ENCODE measurements at places on chromosomes 4 and X.

GRCh38 chr4:3411676-3412075 lies 30.1 kb upstream of the HGFAC start:
- DNase-seq = no peak

DNA sequence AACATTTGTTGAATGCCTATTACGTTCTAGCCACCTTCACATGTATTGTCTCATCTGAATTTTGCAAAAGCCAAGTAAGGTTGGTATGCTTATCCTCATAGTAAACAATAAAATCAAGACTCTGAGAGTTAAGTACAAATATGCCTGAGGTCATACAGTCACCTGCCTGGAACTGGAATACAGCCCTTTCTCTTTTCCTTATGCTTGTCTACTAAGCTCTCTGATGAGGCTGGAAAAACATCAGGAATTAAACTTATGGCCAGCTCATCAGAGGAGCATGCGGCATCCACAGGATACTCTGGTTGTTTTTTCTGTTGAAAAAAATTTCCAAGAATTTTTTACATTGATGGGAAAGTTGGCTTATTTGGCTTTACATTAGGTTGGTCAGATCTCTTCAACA lies 35.5 kb downstream of the NCAPG start:
- no peak for DNase-seq

GRCh38 chrX:112844250-112844649 lies 3.6 kb upstream of the AMOT start:
- DNase-seq = no peak

- no peak for DNase-seq
Observed at GRCh38 chr4:37999000-37999716, 39.0 kb downstream of the PTTG2 start.

- DNase-seq = no peak
Observed at GRCh38 chr4:55666535-55666934, 30.4 kb upstream of the NMU start.

DNA sequence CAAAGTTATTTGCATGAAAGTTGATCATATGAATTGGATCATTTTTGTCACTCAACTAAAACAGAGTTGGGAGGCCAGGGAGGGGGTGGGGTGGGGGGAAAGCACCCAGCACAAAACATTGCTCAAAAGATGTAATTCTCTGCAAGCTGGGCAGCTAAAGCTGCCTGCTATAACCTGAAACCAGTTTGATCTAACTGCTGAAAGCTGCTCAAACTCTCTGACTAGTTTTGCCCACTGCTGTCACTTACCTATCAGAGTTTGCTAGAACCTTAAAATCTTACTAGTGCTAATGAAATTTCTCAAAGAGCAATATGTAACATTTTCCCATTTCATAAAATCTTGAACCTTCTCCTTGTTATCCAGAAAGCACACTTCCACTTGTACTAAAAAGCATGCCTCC lies 10.4 kb downstream of the CXCL8 start:
- no peak for DNase-seq

DNA sequence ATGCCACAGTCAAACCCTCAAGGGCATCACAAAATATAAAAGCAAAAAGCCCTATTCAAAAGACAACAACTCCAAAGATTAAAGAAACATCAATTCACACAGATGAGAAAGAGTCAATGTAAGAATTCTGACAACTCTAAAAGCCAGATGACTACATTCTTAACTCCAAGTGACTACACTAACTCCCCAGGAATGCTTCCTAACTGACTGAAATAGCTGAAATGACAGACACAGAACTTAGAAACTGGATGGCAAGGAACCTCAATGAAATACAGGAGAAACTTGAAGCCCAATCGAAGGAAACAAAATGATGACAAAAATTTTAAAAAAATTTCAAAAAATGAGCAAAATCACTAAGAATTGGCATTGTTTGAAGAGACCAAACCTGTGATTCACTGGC lies 1047.6 kb upstream of the PCDH10 start:
- no peak for DNase-seq

DNA sequence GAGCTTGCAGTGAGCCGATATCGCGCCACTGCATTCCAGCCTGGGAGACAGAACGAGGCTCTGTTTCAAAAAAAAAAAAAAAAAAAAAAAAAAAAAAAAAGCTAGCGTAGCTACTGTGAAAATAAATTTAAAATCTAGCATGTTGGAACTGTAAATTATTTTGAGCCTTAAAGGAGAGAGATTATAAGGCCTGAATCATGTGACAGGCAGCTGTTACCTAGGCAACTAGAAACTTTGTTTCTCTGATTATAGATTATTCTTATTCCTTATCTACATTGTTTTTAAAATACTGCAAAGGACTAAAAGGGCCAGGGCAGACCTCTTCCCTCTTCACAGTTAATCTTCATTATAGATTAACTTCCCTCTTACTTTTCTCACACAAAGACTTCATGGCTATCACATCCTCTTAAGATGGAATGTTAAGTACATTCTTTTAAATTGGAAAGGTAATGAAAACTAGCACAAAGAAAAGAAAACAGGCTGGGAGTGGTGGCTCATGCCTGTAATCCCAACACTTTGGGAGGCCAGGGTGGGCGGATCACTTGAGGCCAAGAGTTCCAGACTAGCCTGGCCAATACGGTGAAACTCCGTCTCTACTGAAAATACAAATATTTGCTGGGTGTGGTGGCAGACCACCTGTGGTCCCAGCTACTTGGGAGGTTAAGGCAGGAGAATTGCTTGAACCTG lies 21.1 kb upstream of the PDS5A start:
- DNase-seq = no peak

- no peak for DNase-seq
Observed at GRCh38 chr4:141497627-141498026, 138.8 kb upstream of the IL15 start.

GRCh38 chrX:131881194-131881593 lies 141.9 kb upstream of the STK26 start:
- DNase-seq = no peak
